ENCODE measurements at places on chromosomes 6 and 20.

- DNase-seq: peak; percentile 41
Observed at GRCh38 chr6:4270776-4271175, 135.4 kb upstream of the ECI2 start.

DNA sequence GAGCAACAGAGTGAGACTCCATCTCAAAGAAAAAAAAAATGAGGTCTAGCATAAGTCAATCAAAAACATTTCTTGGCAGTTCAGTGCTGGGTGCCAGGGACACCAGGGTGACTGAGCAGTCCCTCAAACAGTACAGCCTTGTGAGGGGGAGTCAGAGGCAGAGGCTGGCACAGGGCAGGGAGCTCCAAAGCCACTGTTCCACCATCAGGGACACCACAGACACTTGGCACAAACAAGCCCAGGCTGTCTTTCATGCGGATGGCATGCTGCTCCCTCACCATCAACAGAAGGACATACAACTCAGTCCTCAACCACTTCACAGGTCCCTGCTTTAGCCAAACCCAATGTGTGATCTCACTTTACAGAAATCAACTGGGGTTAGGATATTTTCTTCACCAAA lies 36.0 kb upstream of the GRM4 start:
- DNase-seq: no peak

DNA sequence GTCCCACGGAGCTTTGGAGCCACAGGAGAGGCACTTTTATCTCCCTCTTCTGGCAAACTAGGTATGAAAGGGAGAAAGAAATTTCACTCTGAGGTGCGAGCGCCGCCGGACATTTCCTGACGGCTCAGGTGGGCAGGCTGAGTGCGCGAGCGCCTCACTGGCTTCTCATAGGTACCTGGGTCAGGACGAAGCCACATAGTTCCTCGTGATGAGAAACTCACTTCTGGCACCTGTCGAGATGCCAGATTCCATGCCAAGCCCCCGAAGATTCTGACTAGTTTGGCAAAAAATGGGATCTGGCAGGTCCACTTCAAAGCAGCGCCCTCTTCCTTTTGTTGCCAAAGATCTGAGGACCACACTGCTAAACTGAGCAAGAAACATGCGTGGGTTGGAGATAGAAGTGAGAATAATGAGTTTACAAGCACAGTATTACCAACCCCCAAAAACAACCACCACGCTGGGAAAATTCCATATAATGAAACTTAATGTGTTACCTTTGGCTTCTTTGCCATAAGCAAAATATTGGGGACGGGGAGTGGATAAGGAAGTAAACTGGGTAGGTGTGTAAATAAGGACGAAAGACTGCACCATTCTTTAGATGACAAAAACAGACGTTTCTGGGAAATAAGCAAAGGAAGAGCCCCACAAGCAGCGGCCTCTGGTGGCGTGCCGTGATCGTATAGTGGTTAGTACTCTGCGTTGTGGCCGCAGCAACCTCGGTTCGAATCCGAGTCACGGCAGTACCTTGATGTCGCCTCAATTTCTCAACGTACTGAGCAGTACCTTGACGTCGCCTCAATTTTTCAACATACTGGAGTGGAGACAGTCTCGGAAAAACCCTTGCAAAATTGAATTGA lies 89.8 kb upstream of the PRSS16 start:
- peak; percentile 74 for DNase-seq

GRCh38 chr20:17304774-17305173 lies 77.9 kb downstream of the PCSK2 start:
- peak; percentile 42 for DNase-seq

DNA sequence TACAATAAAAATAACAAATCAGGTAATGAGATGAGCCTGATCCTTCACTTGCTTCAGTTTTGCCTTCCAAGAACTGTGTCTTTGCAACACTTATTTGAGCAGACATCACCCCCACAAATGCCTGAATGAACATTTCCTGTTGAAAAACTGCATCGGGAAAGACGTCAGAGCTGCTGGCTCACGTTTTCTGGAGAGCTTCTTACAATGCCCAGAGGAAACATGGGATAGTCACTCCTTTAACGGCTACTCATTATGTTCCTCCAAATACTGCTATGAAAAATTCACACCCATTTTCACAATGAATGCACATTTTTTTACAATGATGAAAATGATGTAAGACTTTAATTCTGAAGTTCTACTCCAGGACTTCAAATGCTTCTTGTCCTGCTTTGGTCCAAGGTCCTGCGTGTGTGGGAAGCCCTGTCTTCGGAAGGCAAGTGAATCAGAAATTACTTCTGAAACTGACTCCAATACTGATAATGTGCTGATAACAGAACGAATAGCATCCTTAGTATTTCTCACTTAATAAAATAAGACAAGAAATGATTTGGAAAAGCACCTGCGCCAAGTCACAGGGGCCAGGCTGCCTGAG lies 238.0 kb downstream of the ANKRD60 start:
- DNase-seq: no peak

DNA sequence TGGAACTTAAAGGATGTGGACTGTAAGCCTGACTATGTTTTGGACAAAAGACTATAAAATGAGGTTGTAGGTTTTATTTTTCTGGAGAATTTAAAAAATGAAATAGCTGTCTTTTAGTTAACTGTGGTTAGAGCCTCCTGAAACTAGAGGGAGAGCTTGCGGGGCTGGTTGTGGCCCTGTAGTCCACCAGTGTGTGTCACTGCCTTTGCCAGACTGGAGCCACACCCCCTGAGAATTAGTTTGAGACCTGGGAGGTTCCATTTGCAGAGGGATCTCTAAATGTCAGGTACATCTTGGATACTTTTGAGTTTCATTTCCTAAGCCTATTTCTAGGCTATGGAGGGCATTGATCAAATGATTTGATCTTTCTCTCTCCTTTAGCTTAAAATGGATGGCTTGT lies 20.8 kb downstream of the ZC2HC1B start:
- no peak for DNase-seq
